ENCODE measurements at places on chromosomes 5 and 9. TPM values are rescaled to one million over a fixed set of nuclear protein-coding genes. Genes with fewer than 3 reads are reported as not detected.

OBP2B gene
- not detected for total RNA-seq

KLF9 gene
- total RNA-seq, result 0.98 TPM

IFNK gene
- not detected for total RNA-seq

GLRA1 gene
- total RNA-seq, result not detected

SET gene
- 1,327 TPM for total RNA-seq

MLANA gene
- total RNA-seq, result not detected

FNIP1 gene
- total RNA-seq, result 17.3 TPM

TAS2R1 gene
- not detected for total RNA-seq

IL13 gene
- not detected for total RNA-seq

Measured in H1 (cell line).